Spinal cord (tissue), 10 donors: ENCODE measurements at places on chromosomes 16 and 17.
A peak's percentile ranks its signal among the peaks of the same experiment; 100 is the strongest.

DNA sequence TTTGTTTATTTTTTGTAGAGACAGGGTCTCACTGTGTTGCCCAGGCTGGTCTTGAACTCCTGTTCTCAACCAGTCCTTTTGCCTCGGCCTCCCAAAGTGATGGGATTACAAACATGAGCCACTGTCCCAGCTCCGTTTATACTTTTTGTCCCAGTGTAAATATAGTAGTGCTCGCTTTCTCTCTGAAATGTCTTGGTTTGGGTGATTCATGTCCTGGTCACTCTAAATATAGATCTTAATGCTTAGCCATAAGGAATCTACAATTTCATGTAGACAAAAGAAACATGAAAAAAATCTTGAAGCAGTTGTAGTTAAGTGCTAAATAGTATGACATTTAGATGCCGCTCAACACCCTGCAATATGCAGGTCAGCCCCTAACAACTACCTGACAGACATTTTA, 126.9 kb downstream of the KATNIP start:
- no peak for DNase-seq

- DNase-seq: peak; percentile 86
These were observed 71.8 kb downstream of the PRKCA start for GRCh38 chr17:66373944-66374817.

- DNase-seq: no peak
These were observed 37.3 kb downstream of the GRB7 start for GRCh38 chr17:39775031-39775430.

DNA sequence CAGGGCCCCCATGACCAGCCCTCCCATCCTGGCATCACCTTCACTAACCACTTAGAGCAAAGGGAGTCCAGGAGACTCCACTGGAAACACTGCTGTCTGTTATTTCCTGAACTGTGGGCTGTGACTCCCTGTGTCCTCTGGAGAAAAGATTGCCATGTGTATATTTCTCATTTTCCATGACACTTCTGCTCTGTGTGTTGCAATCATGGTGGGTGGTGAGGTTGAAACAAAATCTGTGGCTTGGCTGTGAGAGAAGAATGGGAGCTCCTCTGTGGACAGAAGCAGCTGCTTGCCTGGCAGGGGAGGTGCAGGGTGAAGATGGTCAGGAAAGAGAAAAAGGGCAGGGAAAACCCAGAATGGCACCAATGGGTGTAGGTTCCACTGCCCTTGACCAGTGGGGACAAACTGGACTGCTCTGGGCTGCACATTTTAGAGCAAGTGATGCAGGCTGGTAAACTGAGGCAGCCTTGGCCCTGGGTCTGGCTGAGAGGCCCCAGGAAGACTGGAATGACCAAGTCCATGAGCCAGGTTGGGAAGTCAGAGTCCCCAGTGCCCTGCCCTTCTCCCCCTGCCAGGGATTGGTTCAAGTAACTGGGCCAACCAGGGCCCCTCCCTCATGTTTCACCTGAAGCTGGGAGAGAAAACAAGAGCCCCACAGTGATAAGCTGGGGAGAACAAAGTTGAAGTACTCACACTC, 314.3 kb downstream of the C16orf95 start:
- DNase-seq: no peak

GRCh38 chr17:41689497-41690299, 1.0 kb downstream of the EIF1 start:
- no peak for DNase-seq
